ENCODE measurements at places on chromosomes 7 and 10.
A peak's percentile ranks its signal among the peaks of the same experiment; 100 is the strongest.

- no peak for DNase-seq
Measured at GRCh38 chr10:115772606-115773005, 500.4 kb downstream of the GFRA1 start.

DNA sequence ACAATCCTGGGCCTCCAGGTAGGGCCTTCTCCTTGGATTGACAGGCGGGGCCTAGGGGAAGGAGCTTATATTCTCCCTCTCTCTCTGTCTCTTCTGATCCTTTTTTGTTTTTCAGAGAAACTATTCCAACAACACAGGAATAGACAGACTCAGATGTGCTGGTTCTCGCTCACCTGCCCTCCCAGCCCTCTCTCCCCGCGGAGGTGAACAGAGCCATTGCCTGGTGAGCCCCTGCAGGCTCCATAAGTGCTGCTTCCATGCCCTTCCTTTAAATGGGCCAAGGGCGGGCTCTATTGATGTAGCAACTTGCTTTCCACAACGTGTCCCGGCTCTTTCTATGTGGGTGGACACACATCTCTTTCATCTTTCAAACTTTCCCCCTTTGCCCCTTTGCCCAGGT lies 47.2 kb upstream of the IGFBP3 start:
- DNase-seq, result no peak

DNA sequence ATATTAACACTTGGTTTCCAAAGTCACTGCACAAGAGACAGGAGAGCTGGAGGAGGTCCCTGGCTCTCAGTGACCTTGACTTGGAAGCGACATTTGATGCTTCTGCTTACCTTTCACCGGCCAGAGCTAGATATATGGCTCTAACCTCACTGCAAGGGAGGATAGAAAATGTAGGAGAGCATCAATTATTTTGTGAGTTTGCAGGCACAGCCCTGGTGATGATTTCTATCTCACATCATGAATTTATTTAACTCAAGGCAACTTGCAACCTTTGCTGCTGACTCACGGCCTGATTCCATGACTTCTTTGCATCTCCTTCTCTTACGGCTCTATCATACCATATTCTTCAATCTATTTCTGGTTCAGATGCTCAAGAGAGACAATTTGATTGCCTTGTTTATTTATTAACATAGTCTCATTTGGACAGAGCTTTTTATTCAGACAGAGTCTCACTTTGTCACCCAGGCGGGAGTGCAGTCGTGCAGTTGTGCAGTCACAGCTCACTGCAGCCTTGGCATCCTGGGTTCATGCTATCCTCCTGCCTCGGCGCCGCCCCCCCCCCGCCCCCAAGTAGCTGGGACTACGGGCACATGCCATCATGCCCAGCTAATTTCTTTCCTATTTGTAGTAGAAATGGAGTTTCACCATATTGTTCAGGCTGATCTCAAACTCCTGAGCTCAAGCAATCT lies 196.0 kb downstream of the REEP3 start:
- DNase-seq, result no peak

DNA sequence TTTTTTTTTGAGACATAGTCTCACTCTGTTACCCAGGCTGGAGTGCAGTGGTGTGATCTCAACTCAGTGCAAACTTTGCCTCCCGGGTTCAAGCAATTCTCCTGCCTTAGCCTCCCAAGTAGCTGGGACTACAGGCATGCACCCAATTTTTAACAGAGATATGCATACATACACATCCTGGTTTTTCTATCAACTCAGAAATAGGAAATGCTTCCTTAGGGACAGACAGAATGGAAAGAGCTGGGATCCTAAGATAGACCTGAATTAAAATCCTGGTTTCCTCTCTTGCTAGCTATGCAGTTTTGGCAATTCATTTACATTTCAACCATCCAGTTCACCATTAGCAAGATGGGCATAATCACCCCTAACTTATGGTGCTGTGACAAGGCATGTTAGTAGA lies 347.5 kb downstream of the GPAM start:
- DNase-seq, result no peak

GRCh38 chr10:50063100-50063499 lies 4.7 kb upstream of the WASHC2A start:
- DNase-seq, result no peak

DNA sequence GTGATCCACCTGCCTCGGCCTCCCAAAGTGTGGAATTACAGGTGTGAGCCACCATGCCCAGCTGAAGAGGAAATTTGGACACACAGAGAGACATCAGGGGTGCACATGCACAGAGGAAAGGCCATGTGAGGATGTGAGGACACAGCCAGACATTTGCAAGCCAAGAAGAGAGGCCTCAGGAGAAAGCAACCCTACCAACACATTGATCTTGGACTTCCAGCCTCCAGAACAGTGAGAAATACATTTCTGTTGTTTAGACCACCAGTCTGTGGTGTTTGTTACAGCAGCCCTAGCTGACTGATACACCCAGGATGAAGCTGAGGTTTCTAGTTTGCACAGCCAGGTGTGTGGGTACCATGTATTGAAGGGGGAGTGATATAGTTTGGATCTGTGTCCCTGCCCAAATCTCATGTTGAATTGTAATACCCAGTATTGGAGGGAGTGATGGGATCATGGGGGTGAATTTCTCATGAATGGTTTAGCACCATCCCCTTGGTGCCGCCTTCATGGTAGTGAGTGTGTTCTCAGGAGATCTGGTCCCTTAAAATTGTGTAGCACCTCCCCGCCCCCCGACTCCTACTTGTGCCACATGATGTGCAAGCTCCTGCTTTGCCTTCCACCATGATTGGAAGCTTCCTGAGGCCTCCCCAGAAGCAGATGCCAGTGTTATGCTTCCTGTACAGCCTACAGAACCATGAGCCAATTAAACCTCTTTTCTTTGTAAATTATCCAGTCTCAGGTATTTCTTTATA lies 64.7 kb upstream of the DUSP5 start:
- DNase-seq, result peak; percentile 27

GRCh38 chr10:92486637-92487036 lies 87.3 kb downstream of the IDE start:
- no peak for DNase-seq

DNA sequence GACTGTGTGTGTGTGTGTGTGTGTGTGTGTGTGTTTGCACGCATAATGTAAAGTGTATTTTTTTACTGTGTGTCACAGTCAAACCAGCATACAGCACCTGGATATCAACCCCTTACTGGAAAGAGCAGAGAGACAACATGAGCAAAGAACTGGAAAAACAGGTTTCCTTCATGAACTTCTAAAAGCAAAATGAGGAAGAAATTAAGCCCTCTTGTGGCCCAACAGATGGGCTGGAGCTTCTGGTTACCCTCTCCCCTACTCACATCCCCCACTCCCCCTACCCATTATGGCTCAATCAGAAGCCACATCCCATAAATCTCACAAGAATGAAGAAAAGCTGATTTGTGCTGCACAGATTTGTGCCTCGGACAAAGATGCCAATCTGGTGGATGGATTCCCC lies 36.2 kb downstream of the PDE1C start:
- DNase-seq, result no peak

DNA sequence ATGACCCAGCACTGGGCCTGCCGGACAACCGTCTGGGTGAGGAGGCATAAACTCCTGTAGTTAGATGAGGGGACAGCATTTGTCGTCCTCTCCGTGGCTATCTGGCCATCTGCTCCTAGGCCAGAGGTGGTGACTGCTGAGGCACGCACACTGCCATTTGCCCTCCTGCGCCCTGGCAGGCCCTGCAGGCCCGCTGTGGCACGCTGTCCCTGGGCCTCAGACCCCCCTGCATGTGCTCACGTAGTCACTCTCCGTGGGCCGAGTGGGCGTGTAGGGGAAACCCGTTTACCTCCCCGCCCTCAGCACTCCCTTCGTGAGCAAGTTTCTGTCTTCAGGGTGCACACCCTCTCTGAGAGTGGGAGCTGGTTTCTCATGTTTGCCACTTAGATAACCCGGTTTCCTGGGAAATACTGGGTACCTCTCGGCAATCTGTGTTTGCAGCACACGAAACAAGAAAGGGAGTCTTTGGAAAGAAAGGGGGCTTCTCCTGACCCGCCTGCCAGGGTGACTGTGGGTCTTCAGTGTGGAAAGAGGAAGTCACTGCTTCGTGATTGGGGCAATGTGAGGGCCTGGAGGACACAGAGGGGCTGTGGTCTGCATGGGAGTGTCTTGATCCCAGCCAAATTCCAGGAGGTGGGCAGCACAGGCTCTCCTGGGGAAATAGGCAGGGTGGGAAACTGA lies 10.8 kb downstream of the ADAMTS14 start:
- no peak for DNase-seq

DNA sequence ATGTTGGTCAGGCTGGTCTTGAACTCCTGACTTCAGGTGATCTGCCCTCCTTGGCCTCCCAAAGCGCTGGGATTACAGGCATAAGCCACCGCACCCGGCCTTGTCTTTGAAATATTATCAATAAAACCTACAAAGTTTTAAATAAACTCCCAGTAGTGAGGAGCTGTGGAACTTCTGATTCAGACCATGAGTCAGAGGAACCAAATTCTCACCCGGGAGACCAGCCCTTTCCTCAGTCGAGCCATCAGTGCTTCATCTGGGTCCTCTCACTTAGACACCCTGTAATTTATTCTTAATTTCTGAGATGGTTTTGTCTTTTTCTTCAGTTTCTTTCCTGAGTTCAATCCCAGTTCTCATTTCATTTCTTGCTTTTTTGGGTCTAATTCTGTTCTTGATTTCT lies 68.6 kb downstream of the DYNC2I1 start:
- DNase-seq, result no peak

DNA sequence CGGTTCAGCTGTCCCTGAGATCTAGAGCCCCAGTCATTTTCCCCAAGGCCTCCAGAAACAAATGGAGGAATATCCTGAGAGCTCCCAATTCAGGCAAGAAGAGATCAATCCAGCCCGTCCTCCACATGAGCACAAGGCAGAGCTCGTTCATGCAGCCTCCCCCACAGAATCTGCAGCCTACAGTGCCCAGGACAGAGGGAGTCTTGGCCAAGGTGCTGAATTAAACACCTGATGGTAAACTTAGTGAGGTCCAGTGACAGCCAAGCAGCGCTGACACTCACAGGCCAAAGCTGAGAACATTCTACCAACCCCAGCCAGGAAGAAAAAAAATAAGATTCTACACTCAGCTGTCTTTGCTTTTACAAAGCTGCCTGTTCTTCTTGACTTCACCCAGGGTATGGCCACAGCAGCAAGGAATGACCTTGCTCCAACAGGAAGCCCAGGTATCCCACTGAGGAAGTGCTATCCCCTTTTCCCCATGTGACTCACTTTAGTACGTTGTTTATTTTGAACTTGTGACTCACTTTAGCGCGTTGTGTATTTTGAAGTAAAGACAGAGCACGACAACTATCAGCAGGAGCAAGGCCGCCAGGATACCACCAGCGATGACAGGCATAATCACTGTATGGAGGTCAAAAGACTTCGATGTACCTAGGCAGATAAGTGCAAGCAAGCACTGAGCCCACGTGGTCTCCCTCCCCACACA lies 4.4 kb upstream of the CUZD1 start:
- no peak for DNase-seq

GRCh38 chr7:73463966-73464365 lies 30.4 kb downstream of the FZD9 start:
- DNase-seq, result no peak

- DNase-seq, result peak; percentile 75
Measured at GRCh38 chr10:127907411-127908105, 655 bp downstream of the PTPRE start.

- no peak for DNase-seq
Measured at GRCh38 chr7:87170828-87171227, 18.6 kb downstream of the DMTF1 start.

DNA sequence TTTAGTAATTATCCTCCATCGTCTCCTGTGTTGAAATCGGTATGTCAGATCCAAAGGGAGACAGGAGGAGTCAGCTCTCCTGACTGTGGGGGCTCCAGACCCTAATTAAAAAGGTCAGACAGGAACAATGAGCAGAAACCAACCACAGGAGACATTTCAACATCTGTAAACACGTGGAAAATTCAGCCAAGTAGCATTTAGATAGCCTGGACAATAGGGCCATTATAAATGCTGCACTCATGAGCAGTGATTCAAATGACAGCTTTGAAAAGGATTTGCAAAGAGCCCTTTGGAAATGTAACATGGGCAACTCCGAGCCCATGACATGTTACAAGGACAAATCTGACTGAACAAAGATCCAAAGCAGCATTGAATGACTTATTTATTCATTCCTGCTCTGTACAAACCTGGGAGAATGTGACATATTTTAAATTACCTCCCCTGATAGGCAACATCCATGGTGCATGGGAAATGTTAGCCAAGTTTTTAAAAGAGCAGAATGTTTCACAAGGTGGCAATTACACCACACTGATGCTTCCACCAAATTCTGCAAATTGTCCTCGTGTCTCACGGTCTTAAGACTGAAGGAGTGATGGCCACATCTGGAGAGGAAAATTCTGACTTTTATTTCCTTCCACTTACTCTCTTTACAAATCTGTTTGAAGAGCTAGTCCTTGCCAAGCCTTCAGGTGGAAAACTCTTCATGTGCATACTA lies 113.3 kb upstream of the KMT2E start:
- no peak for DNase-seq

- DNase-seq, result no peak
Measured at GRCh38 chr7:29815181-29816105, 9.1 kb downstream of the WIPF3 start.

DNA sequence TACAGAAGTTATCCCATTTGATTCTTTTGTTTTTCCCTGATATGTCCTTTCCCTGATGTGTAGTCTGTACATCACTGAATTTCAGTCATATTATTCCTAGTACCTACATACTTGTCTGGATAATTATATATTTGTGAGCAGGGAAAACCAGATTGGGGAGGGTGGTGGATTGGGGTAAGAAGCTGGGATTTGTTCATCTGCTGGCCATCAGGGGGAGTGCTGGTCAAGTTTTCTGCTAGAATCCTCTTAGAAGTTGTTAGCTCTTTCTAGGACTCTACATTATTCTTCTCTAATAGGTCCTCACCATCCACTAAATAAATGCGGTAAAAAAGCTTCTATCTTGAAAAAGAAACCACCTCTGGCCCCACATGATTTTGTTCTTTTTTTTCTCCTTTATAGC lies 232.7 kb upstream of the TAC1 start:
- DNase-seq, result no peak

GRCh38 chr10:119976421-119976820 lies 83.9 kb downstream of the SEC23IP start:
- no peak for DNase-seq

- DNase-seq, result no peak
Measured at GRCh38 chr10:128087884-128088709, 38.1 kb downstream of the MKI67 start.

GRCh38 chr7:157292770-157293412 lies 43.9 kb upstream of the DNAJB6 start:
- DNase-seq, result no peak

DNA sequence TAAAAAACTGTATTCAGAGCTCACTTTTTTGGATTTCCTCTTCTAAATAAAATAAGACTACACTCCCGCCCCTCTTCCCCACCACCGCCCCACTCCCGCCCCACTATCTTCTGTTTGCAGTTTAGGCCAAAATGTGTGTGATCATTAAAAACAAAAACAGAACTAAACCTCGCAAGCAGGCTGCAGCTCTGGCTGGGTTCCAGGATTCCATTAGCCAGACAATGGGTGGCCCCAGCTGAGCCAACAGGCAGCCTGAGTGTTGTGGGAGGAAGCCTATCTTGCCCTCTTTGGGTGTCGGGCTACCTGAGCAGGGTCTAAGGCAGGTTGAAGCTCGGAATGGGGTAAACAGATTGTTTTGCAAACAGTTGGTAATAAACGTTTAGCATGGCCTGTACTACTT lies 41.7 kb downstream of the ARL4A start:
- DNase-seq, result peak; percentile 87

GRCh38 chr10:74544106-74544505 lies 282.3 kb upstream of the KAT6B start:
- DNase-seq, result no peak

All from Right ventricle myocardium superior (tissue), 1 donor.